Stimulated activated CD8-positive, alpha-beta memory T cell treated with anti-CD3 and anti-CD28 coated beads, Interleukin-7, amount 100 ng/mL, for 1 hour (primary cell): ENCODE measurements at places on chromosomes 12 and 14.

- no peak for DNase-seq
Observed at GRCh38 chr12:1947081-1947480, 28.6 kb upstream of the CACNA2D4 start.

DNA sequence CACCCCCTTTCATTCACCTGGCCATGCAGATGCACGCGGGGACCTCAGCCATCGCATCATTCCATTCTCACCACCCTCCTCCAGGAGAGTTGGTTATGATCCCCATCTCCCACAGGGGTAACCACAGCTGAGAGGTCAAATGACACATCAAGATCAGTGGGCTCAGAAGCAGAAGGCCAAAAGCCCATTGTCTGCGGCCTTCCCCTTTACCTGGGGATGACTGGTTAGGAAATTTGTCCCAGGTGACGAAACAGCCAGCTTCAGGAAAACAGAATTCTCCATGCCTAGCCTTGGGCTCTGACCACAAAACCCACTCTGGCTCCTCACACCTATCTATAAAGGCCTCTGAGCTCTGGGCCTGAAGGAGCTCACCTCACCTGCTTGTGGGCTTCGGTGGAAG is 36.1 kb downstream of the ZFP36L1 start:
- no peak for DNase-seq

DNA sequence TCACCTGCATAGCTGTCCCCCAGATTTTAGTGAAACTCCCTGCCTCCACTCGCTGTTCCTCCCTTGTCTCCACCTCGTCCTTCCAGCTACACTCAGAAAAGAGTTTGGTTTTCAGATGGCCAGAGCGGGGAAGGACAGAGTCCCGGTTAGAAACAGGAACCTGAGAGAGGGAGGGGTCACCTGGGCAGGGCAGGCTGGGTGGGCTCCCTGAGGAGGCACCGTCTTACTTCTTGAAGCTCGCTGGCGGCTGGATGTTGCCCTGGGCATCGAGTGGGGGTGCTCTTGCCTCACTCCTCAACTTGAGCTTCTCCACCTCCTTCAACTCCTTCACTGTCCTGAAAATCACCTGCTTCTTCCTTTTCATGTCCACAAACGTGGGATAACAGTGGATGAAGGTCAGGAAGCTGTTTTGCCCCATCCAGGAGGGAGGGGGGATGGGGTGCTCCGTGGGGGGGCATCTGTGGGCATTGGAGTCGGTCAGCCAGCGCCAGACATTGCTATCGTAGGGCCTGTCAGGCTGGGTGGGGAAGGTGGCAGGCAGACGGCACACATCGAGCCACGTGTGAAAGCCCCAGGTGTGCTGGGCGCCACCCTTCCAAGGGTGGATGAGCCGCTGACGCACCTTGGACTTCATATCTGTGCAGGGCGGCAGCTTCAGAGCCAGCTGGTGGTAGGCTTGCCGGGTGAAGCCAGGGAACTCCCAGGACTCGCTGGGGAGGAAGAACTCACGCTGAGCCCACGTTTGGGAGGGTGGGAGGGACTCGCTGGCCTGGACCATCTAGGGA is 2.0 kb downstream of the TEX52 start:
- DNase-seq: no peak

DNA sequence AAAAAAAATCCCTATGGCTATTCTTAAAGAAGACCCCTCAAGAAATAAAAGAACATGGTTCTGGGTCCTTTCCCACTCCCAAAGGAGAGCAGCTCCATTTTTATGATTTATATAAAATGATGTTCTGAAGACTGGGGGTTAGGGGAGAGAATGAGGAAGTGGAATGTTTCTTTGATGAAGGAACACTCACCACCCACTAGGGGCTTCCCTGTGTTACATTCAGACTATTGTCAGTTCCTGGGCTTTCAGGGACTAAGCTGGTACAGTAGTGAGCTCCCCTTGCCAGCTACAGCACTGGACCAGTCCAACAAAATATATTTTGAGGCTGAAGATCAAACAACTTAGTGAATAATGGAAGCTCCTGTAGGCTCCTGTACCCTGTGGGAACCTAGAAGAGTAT is 98.9 kb downstream of the HMGA2 start:
- no peak for DNase-seq

GRCh38 chr12:115811045-115811444 is 466.4 kb downstream of the MED13L start:
- DNase-seq: no peak

- no peak for DNase-seq
Observed at GRCh38 chr12:106585521-106586277, 2.9 kb downstream of the RFX4 start.

DNA sequence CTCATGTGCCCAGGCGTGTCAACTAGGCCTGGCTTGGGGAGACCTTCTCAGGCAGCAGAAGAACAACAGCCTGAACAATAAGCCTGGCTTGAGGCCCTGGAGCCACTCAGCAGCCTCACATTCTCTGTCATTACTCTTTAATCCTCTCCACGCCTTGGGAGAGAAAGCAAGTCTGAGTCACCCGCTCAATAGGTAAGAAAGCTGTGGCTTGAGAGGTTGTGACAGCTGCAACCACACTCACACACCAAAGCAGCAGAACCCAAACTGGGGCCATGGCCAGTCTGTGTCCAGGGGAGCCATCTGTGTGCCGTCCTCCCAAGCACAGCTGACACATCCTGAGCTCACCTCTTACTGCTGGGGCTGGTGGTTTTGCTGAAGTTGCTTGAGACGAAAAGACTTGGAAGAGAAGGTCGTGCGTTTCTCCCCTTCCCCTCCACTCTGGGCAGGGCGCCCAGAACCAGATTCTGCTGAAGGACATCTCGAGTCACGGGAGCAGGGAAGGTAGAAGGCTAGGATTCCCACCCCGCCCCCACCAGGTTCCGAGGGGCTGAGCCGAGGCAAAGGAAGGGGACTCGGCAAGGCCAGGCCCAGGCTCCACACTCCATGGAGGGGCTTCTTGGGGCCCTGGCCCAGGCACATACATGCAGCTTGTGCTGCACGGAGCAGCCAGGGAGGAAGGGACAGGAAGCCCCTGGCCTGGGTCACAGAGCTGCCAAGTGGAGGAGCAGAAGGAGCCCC is 5.5 kb downstream of the TMEM63C start:
- no peak for DNase-seq

- DNase-seq: no peak
Observed at GRCh38 chr12:45268672-45269411, 52.9 kb downstream of the ANO6 start.

DNA sequence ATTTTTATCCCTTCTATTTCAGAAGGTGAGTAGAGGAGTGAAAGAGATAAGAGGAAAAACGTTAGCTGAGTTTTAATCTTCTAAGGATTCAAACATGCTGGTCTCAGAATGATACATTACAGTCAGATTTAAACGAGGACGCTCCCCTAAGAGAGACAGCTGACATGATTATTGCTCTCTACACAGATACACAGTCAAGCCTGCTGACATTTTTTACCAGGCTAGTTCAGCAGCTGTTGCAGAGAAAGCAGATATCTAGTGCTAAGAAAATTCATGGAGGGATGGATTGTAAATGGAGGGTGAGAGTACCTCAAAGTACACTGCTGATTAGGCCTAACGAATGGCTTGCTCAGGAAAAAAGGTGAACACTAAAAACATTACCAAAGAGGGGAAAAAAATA is 31.9 kb upstream of the SOS2 start:
- DNase-seq: no peak

DNA sequence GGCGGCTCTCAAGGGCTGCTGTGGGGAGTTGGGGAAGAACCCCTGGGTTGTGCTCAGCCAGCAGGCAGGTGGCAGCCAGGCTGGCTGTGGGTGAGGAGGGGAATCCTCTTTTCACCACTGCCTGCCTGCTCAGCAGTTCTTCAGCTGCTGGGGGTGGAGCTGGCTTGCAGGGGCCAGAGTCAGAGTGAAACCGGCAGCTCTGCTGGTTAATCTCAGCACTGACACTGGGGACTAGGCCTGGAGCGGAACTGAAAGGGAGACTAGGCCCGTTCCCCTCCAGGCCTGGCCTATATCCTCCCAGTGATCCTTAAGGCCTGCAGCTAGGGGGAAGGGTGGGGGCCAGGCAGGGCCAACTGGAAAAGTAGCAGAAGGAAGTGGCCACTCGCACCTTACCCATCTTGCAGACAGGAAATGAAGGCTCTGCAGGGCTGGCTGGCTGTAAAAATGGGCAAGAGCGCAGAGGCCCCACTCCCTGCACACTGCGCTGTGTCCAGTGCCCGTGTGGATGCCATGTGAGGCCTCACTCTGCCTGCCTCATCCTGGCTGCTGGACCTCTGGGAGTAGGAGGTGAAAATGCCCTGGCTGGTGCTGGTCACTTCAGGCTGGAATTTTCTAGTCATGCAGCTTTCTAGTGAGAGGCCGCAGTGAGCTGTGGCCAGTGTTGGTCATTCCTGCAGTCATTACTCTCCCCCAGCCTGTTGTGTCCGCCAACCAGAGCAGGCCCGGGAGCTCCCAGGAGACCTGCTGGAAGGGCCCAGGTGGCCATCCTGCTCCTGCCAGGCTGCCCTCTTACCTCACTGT is 39.4 kb downstream of the SH2B3 start:
- DNase-seq: no peak

DNA sequence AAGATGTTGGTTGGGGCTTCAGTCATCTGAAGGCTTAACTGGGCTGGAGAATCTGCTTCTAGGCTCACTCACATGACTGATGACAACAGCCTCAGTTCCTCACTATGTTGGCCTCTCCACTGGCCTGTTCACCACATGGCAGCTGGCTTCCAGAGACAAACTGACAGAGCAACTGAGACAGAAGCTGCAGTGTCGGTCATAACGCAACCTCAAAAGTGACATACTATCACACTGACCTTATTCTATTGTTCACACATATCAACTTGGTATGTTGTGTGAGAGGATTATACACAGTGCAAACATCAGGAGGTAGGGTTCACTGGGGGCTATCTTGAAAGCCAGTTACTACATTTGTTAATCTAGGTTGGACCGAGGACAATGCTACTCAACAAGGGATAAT is 92.9 kb downstream of the PAWR start:
- DNase-seq: no peak

DNA sequence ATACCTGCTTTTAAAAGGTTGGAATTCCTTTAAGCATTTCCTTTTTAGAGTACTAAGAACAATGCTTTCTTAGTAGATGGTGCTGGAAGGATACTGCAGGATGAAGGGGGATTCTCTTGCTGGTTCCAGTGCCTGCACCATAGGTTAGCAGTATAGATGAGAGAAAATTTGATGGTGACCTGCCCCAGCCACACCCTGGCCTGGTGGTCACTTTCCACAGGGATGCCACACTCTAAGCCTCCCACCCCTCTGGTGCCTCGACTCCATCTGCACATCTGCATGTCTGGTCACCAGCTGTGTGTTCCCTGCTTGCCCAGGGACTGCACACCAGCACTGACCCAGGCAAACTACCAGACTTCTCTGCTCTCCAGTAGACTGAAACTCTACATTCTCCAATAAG is 19.1 kb downstream of the SLC2A3 start:
- no peak for DNase-seq
